ENCODE measurements at places on chromosomes 1 and 21. TPM values are rescaled to one million over a fixed set of nuclear protein-coding genes. Genes with fewer than 3 reads are reported as not detected.

DNA sequence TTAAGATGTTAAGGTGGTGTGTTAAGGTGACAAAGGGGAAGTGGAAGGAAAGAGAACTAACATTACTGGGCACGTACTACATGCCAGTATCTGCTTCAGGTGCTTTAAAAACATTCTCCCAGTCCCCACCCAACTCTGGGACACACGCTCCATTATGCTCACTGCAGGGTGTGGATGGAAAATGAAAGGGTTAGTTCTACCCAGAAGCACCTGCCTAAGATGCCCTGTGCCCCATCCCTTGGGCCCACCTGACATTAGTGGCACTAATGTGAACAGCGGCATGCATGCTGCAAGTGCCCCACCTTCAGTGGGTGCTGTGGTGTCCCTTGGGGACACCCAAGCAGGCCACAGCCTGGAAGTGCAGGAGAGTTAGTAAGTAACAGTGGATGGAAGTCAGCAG lies 82.9 kb upstream of the CXADR start:
- no peaks in the 10 kb centered on the region for H3K36me3 ChIP-seq
- no peak overlapping the region for H3K4me3 ChIP-seq
- H3K27ac ChIP-seq, result no peak overlapping the region
- H3K4me1 ChIP-seq, result 0 out of 2 replicates have a peak, but pooled peaks cover 2% of the 10 kb centered on the region
- H3K27me3 ChIP-seq, result no peaks in the 10 kb centered on the region
- no peak for DNase-seq

- H3K27ac ChIP-seq, result no peak overlapping the region
- DNase-seq, result no peak
- no peaks in the 10 kb centered on the region for H3K27me3 ChIP-seq
- H3K4me1 ChIP-seq, result peaks cover 6% of the 10 kb centered on the region
- no peak overlapping the region for H3K4me3 ChIP-seq
These were observed 10.5 kb downstream of the MAEL start for GRCh38 chr1:166999500-167000055.

DNA sequence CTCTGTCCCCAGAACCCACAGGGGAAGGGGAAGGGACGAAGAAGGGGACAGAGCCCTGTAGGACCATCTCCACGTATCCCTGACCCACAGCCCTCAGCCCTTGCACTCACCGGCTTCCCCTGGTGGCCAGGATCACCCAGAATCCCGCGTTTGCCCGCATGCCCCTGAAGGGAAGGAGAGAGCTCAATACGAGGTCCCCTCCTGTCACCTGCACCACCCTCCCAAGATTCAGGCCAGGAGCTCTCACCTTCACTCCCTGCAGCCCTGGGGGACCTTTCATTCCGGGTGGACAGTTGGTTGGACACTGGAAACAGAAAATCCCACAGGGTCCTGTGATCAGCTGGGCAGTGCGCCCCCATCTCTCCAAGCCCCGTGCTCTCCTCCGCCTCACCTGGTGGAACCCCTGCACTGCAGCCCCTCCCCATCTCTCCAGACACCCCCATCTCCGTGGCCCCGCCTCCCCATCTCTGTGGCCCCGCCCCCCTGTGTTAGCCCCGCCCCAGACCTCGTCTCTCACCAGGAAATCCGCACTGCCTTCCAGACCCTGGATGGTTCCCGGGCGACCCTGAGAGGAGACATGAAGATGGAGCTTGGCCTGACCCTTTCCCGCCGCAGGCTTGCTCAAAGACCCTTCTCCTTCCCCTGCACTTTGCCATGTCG lies 6.0 kb downstream of the COL9A2 start:
- H3K27ac ChIP-seq, result no peak overlapping the region
- peaks cover 13% of the 10 kb centered on the region for H3K4me1 ChIP-seq
- peak; percentile 70 for DNase-seq
- peaks cover 40% of the 10 kb centered on the region for H3K27me3 ChIP-seq

DNA sequence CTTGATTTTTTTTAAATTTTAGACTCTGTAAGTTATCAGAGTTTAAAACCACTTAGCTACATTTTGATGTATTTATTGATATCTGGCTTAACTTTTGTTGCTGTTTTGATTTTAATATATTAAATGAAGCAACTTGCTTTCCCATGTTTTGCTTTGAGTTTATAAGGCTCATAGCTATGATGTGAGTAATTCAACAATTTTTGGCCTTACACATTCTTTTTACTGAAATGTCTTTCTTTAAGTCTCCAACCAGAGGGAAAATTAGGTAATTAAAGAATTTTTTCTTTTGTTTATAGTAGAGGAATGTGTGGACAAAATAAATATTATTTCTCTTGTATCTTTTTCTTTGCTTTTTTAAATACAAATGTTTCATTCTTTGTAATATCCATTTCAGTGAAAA lies 258.3 kb upstream of the ADAMTS5 start:
- H3K27ac ChIP-seq, result no peak overlapping the region
- H3K4me3 ChIP-seq, result no peak overlapping the region
- H3K27me3 ChIP-seq, result no peaks in the 10 kb centered on the region
- peaks cover 16% of the 10 kb centered on the region for H3K4me1 ChIP-seq

- H3K4me3 ChIP-seq, result no peak overlapping the region
- no peak for DNase-seq
- H3K27me3 ChIP-seq, result peaks cover 13% of the 10 kb centered on the region
- no peak overlapping the region for H3K27ac ChIP-seq
These were observed 26.5 kb upstream of the SAMD11 start for GRCh38 chr1:897226-897625.

- H3K4me3 ChIP-seq, result peak within 1 kb of the TSS; percentile 77
- H3K27ac ChIP-seq, result no peak within 1 kb of the TSS
- peak; percentile 91 for DNase-seq
- peaks cover 50% of the 10 kb centered on the region for H3K4me1 ChIP-seq
- no peaks in the 10 kb centered on the region for H3K36me3 ChIP-seq
These were observed at the start of gene ZC3H12A for GRCh38 chr1:37474046-37474696. ZC3H12A (plus strand) TSS chr1:37474580; CDS start chr1:37475497, 917 bp downstream.

DNA sequence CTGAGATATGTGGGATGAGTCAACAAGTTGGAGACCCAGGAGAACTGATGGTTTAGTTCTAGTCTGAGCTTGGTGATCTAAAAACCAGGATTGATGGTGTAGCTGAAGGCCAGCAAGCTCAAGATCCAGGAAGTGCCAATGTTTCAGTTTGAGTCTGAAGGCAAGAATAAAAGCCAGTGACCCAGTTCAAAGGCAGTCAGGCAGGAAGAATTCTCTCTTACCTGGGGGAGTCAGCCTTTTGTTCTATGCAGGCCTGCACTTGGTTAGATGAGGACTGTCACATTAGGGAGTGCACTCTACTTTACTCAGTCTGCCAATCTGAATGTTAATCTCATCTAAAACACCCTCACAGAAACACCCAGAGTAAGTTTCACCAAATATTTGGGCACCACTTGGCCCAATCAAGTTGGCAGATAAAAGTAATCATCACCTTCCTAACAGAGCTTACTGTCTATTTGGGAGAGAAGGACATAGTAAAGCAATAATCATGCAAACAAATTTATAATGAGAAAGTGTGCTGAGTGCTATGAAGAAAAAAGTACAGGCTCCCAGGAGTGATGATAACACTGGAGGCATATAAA lies 63.4 kb downstream of the TSEN15 start:
- no peak for DNase-seq
- no peaks in the 10 kb centered on the region for H3K4me1 ChIP-seq
- H3K4me3 ChIP-seq, result no peak overlapping the region

- H3K36me3 ChIP-seq, result no peaks in the 10 kb centered on the region
- H3K27ac ChIP-seq, result no peak overlapping the region
- no peak for DNase-seq
These were observed 889 bp downstream of the CLEC20A start for GRCh38 chr1:178495741-178496409.

DNA sequence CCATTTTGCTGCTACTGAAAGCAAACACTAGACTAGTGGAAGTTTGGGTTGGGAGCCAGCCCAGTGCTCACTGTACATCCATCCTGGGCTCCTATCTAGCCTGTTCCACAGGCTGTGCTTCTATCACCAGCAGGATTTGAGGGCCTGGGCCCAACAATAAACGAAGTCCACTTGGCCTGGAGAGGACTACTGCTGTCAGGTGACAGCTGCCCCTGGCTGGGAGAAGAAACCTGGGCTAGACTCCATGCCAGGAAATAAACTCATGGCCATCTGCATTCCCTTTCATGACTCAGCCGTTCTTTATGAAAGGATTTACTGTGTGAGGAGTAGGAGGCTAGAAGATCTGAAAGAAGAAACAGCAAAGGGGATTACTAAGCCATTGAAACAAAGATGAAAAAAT lies 35.5 kb downstream of the COLGALT2 start:
- H3K27me3 ChIP-seq, result no peaks in the 10 kb centered on the region
- H3K27ac ChIP-seq, result no peak overlapping the region
- no peaks in the 10 kb centered on the region for H3K36me3 ChIP-seq
- no peak overlapping the region for H3K4me3 ChIP-seq

- no peaks in the 10 kb centered on the region for H3K27me3 ChIP-seq
- no peak overlapping the region for H3K4me3 ChIP-seq
- H3K27ac ChIP-seq, result no peak overlapping the region
- no peak for DNase-seq
- H3K4me1 ChIP-seq, result no peaks in the 10 kb centered on the region
These were observed 7.0 kb downstream of the SMCP start for GRCh38 chr1:152884966-152885624.

The CD1E gene
- not detected for total RNA-seq

The ESPN gene
- total RNA-seq, result 12.7 TPM

The CFHR5 gene
- not detected for total RNA-seq

The GART gene
- total RNA-seq, result 270 TPM

The SLC22A15 gene
- 3.8 TPM for total RNA-seq

Measured in GM23338 (cell line).